ENCODE measurements at places on chromosomes 11 and 22.
A peak's percentile ranks its signal among the peaks of the same experiment; 100 is the strongest.

GRCh38 chr11:11476499-11476898 lies 123.4 kb upstream of the CSNK2A3 start:
- no peak for DNase-seq

- DNase-seq: peak; percentile 79
Observed at GRCh38 chr11:60334005-60334620, 7.1 kb downstream of the MS4A6E start.

DNA sequence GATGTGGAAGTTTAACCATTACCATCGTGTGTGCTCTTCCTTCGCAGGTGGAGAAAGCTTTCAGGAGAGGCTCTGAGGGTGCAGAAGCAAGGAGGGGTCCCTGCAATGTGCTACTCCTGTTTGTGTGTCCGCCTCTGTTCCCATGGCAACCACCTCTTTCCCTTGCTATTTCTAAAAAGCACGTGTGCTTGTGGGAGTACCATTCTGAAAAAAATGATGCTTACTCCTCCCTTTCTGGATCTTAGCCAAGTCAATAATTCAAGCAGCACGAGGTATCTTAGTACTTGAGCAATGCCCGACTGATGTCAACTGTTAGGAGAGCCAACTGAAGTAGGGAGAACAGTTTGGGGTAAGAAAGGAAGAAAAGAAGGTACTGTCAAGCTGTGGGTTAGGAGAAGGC lies 628.7 kb downstream of the NTM start:
- DNase-seq: no peak

DNA sequence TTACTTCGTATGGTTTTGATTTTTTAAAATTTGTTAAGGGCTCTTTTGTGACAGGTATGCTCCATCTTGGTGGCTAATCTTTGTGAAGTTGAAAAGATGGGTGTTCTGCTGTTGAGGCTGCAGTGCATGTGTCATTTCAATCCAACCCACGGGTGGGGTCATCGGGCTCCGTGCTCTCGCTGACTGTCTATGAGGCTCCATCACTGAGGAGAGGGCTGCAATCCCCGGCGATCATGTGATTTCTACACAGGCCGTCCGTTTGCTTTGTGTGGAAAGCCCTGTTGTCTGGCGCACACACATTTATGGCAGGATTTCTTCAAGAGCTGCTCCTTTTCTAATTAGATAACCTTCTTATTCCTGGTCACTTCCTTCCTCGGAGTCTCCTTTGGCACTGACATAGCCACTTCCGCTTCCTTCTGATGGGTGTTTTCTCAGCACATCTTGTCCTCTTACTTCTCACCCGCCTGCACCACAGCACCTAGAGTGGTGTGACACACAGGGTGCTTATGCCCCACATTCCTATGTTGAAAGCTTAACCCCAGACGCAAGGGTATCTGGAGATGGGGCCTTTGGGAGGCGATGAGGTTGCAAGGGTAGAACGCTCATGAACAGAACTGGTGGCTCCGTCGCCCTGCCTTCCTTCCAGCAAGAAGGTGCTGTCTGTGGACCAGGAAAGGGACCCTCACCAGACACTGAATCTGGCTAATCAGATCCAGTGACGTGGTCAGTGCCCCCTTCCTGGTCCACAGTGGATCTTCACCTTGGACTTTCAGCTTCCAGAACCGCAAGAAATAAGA lies 9.4 kb downstream of the MOB2 start:
- no peak for DNase-seq

GRCh38 chr11:94871491-94872185 lies 101.7 kb downstream of the CWC15 start:
- no peak for DNase-seq

GRCh38 chr11:89443361-89444322 lies 47.5 kb downstream of the NOX4 start:
- no peak for DNase-seq

- DNase-seq: no peak
Observed at GRCh38 chr11:59078435-59078834, 7.7 kb upstream of the GLYATL1B start.

GRCh38 chr11:26329206-26329605 lies 2.7 kb upstream of the ANO3 start:
- no peak for DNase-seq

All from activated naive CD4-positive, alpha-beta T cell treated with anti-CD3 and anti-CD28 coated beads, Interleukin-2, amount 50 U/mL, for 72 hours (primary cell).